ENCODE measurements at places on chromosomes 13 and 19.

DNA sequence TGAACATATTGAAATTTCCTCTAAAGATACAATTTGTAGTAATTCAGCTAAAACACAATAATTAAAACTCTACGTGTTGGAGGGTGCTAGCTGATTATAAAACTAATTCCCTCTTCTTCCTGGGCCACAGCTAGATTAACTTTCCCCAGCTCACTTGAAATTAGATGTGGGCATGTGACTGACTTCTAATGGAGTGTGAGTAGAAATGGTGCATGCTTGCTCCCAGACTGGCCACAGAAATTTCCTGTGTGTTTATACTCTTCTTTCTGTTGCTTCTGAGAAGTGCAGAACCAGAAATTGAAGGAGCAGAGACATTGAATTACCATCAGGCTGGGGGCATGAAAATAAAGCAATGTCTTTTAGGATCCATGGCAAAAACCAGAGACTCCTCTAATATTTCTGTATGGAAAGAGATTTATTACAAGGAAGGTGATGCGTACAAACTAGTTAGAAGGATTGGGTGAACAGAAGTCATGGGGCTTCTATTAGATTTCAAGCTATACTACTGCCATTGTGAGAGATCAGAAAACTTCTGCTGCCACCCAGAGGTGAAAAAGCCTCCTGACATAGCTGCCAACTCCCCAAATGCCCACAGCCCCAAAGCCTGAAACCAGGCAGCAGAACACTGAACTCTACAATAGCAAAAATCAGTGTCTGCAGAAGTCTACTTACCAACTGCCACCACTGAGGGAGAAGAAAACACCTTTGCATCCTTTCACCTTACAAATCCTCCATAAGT is 379.2 kb upstream of the MIR17HG start:
- DNase-seq: no peak

GRCh38 chr13:43054803-43055802 is 31.7 kb downstream of the DNAJC15 start:
- no peak for DNase-seq

GRCh38 chr19:814152-815078 is 7.3 kb downstream of the PLPPR3 start:
- DNase-seq: no peak

DNA sequence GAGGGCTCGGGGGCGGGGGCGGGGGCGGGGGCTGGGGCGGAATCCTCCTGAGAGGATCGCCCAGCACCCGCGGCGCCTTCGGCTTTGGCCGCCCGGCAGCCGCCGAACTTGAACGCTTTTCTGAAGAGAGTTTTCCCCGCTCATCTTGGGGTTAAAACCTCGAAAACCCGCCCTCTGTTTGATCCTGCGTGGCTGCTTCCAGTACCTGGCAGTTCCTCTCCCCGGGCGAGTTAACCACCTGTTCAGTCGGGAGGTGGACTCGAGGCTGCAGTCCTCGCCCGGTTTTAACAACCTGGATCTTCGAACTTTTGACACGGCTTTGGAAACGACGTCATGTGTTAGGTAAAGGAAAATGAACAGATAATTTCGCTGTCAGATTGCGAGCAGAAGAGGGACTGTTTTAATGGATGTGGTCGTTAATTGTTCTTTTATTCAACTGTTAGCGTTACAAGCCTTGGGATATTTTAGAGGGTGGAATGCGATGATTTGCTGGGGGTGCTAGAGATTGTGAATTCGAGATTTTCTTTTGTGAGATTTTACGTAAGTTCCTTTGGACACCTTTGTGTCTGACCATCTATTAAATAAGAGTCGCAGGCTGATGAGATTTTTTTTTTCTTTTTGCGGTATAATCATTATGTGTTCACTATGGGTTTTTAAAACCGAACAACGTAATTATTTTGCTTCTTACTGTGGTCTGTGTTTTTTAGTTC is 1.0 kb downstream of the FNDC3A start:
- no peak for DNase-seq

- DNase-seq: no peak
Measured at GRCh38 chr13:45768656-45769479, 66.7 kb downstream of the CBY2 start.

- DNase-seq: no peak
Measured at GRCh38 chr13:102679449-102680132, 15.3 kb downstream of the METTL21C start.

- DNase-seq: no peak
Measured at GRCh38 chr13:94827566-94827965, 115.2 kb upstream of the SOX21 start.

GRCh38 chr19:13463296-13463695 is 43.0 kb downstream of the CACNA1A start:
- DNase-seq: no peak

DNA sequence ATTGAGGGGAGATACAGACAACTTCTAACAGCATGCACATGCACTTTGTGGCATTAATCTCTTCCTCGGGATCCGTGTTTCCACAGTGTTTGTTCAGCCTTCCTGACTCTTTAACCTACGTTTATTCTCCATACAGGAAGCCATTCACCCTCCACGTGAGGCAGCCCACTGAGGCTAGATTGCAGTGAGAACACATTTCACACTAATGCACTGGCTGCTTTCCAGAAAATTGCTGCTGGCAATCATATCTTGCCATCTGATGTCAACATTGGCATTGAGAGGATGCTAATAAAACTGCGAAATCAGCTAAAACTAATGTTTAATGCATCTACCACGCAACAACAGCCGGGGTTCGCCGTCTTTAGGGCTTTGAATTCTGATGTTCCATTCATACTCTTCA is 30.0 kb downstream of the DCLK1 start:
- no peak for DNase-seq

DNA sequence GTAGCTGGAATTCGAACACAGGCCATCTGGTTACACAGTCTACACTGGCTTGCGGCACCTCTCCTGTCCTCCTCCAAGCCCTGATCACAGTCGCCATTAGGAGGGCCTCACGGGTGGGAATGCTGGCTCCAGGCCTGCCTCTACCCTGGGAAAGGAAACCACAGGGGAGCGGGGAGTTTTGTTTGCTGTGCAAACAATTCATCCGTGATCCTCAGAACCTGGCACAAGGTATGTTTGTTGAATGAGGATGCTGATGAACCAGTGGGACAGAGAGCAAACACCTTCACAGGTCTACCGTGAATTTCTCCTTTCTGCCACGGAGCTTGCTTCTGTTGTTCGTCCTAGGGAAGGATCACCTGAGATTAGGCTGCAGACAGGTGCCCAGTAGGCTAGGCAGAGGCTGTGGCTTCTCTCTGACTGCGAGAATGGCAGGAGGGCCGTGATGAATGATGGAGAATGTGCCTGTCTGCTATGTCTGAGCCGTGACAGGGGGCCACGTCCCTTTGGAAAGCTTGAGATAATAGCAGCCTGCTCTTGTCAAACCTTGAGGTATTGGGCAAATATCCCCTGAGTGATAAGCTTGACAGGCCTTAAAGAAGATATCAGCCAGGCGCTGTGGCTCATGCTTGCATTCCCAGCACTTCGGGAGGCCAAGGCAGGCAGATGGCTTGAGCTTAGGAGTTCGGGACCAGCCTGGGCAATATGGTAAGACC is 36.7 kb downstream of the PIN1 start:
- no peak for DNase-seq

GRCh38 chr13:40536443-40537113 is 129.9 kb downstream of the FOXO1 start:
- no peak for DNase-seq

GRCh38 chr19:40144151-40144550 is 47.1 kb upstream of the MAP3K10 start:
- no peak for DNase-seq

GRCh38 chr13:112355274-112355838 is 20.8 kb upstream of the SPACA7 start:
- no peak for DNase-seq

GRCh38 chr19:2207991-2208860 is 27.9 kb downstream of the PLEKHJ1 start:
- no peak for DNase-seq

- no peak for DNase-seq
Measured at GRCh38 chr19:29928831-29929230, 13.2 kb upstream of the URI1 start.

GRCh38 chr19:6412061-6412446 is 12.6 kb downstream of the KHSRP start:
- no peak for DNase-seq

- no peak for DNase-seq
Measured at GRCh38 chr13:50400035-50400726, 384.9 kb downstream of the KCNRG start.

GRCh38 chr13:33197541-33197971 is 88.0 kb downstream of the STARD13 start:
- DNase-seq: no peak

- DNase-seq: no peak
Measured at GRCh38 chr13:113748862-113749451, 10.1 kb upstream of the TMEM255B start.

GRCh38 chr13:69704311-69704710 is 403.3 kb upstream of the ATXN8OS start:
- DNase-seq: no peak

DNA sequence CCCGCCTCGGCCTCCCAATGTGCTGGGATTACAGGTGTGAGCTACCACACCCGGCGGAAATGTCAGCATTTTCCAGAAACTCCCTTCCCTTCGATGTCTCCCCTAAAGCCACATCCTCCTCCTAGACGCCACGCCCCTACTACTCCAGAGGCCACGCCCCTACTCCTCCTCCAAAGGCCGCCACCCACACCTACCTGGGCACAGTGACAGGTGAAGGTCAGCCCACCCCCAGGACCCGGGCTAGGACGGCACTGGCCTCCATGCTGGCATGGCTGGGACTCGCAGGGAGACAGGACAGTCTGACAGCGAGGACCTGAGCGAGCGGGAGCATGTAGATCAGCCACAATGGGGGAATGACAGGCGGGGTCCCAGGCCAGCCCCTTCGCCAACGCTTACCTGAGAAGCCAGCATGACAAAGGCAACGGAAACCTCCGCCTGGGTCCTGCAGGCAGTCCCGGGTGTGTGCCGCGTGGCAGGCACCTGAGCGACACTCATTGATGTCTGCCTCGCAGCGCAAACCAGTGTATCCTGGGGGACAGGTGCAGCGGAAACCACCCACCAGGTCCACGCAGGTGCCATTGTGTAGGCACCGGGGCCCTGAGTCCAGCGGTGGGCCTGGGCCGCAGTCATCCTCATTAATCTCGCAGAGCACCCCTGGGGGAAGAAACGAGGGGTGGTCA is 22.0 kb downstream of the NOTCH3 start:
- no peak for DNase-seq
